ENCODE measurements at places on chromosomes 12 and 14. TPM values are rescaled to one million over a fixed set of nuclear protein-coding genes. Genes with fewer than 3 reads are reported as not detected.

The KRT85 gene
- total RNA-seq, result not detected

The TBX3 gene
- total RNA-seq, result not detected

The SLC10A1 gene
- not detected for total RNA-seq

The RACGAP1 gene
- 71.2 TPM for total RNA-seq

The PMCH gene
- 3.1 TPM for total RNA-seq
